SK-N-SH (cell line): ENCODE measurements at places on chromosomes 7 and 10. TPM values are rescaled to one million over a fixed set of nuclear protein-coding genes. Genes with fewer than 3 reads are reported as not detected.

Gene GPR146
- 1.4 and 2.0 TPM in 2 replicates for polyA plus RNA-seq

- H3K4me3 ChIP-seq: no peak overlapping the region
- H3K27ac ChIP-seq: no peak overlapping the region
- no peaks in the 10 kb centered on the region; the same call in 1 of the 2 replicates for H3K4me1 ChIP-seq
- H3K27me3 ChIP-seq: peaks cover 41% of the 10 kb centered on the region
- DNase-seq: no peak
These were observed 8.7 kb upstream of the UTF1 start for GRCh38 chr10:133221331-133221730.

Gene TDRD1
- not detected in 2 replicates for polyA plus RNA-seq

DNA sequence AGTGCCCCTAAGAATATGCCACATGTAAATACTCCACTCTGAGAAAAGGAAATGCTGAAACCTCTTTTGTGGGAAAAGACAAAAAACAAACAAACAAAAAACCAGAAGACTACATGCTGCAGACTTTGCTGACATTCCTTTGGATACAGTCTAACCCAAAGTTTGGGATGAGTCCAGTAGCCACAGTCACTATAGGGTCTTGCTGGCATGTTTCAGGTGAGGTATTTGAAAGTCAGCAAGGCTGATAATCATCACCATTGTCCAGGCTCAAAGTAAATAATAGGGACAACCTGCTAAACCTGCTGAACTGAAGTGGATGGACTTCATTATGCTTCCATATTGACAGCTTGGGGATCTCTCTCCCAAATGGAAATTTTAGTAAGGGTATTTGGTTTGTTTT lies 1087.0 kb upstream of the LRRTM3 start:
- no peaks in the 10 kb centered on the region for H3K4me1 ChIP-seq
- H3K36me3 ChIP-seq: no peaks in the 10 kb centered on the region
- no peak for DNase-seq
- H3K27ac ChIP-seq: no peak overlapping the region
- H3K4me3 ChIP-seq: no peak overlapping the region

GRCh38 chr7:47433564-47433895 lies 148.4 kb downstream of the TNS3 start:
- H3K4me1 ChIP-seq: peaks cover 18% of the 10 kb centered on the region
- H3K27ac ChIP-seq: no peak overlapping the region
- no peaks in the 10 kb centered on the region for H3K27me3 ChIP-seq
- no peak overlapping the region for H3K4me3 ChIP-seq

Gene UNC5B
- polyA plus RNA-seq: 12.2 and 13.8 TPM in 2 replicates

DNA sequence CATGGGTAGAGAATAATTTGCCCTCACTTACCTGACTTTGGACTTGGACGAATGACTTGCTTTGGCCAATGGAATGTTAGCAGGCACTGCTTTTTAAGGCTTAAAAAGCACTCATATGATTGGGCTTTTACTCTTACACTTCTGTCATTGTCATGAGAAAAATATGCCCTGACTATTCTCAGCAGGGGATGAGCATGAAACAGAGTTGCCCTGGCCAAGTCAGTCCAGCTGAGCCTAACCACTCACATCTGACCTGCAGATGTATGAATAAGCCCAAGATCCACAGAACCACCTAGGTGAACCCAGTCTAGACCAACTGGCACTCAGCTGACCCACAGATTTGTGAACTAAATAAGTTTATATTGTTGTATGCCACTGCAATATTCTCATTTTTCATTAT lies 573.5 kb downstream of the TNS3 start:
- no peak for DNase-seq
- H3K4me1 ChIP-seq: no peaks in the 10 kb centered on the region
- no peaks in the 10 kb centered on the region for H3K27me3 ChIP-seq

GRCh38 chr10:95814011-95814727 lies 58.2 kb downstream of the ENTPD1 start:
- no peaks in the 10 kb centered on the region for H3K27me3 ChIP-seq
- no peak for DNase-seq
- H3K27ac ChIP-seq: peak overlapping the region; percentile 23; the same call in 1 of the 2 replicates
- no peaks in the 10 kb centered on the region for H3K4me1 ChIP-seq

Gene SCART1
- 2.1 and 3.4 TPM in 2 replicates for polyA plus RNA-seq

Gene MRPS33
- 88.8 and 95.5 TPM in 2 replicates for polyA plus RNA-seq

GRCh38 chr7:149197675-149198074 lies 2.3 kb downstream of the ZNF282 start:
- H3K27me3 ChIP-seq: no peaks in the 10 kb centered on the region
- H3K27ac ChIP-seq: no peak overlapping the region
- no peak overlapping the region for H3K4me3 ChIP-seq
- no peak for DNase-seq
- peaks cover 30% of the 10 kb centered on the region for H3K36me3 ChIP-seq

Gene PTPRZ1
- not detected in 2 replicates for polyA plus RNA-seq

GRCh38 chr7:153682628-153683027 lies 369.6 kb upstream of the DPP6 start:
- H3K27ac ChIP-seq: no peak overlapping the region
- no peak overlapping the region for H3K4me3 ChIP-seq
- no peaks in the 10 kb centered on the region for H3K27me3 ChIP-seq
- DNase-seq: no peak
- no peaks in the 10 kb centered on the region for H3K36me3 ChIP-seq

DNA sequence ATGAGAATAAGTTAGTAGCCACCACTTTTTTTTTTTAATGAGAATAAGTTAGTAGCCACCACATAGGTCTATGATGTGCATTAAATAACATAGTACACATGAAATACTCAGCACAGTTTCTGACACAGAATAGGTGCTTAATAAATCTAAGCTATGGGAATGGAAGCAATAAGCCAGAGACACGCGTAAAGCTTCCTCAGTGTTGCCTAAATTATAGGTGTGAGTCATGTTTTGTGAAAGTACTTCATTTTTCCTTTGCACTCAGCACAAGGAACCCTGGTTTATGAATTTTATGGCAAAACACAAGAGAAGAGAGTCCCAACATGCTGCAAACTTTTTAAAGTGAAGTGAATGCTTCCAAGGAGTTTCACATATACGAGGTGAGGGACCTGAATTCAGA lies 267.4 kb downstream of the RNLS start:
- H3K4me1 ChIP-seq: no peaks in the 10 kb centered on the region; the same call in 1 of the 2 replicates
- no peak overlapping the region for H3K27ac ChIP-seq
- no peaks in the 10 kb centered on the region for H3K27me3 ChIP-seq
- DNase-seq: no peak
- H3K36me3 ChIP-seq: no peaks in the 10 kb centered on the region
- no peak overlapping the region for H3K4me3 ChIP-seq

Gene NPSR1
- polyA plus RNA-seq: not detected in 2 replicates

- no peak overlapping the region for H3K4me3 ChIP-seq
- no peaks in the 10 kb centered on the region for H3K36me3 ChIP-seq
- no peak overlapping the region for H3K27ac ChIP-seq
- H3K27me3 ChIP-seq: no peaks in the 10 kb centered on the region
These were observed 275.9 kb downstream of the SKAP2 start for GRCh38 chr7:26588511-26588910.

GRCh38 chr7:24972991-24973390 lies 7.0 kb downstream of the OSBPL3 start:
- H3K27me3 ChIP-seq: no peaks in the 10 kb centered on the region
- peak overlapping the region; percentile 98; the same call in 1 of the 2 replicates for H3K27ac ChIP-seq
- DNase-seq: no peak
- H3K4me3 ChIP-seq: no peak overlapping the region
- H3K4me1 ChIP-seq: peaks cover 39% of the 10 kb centered on the region

DNA sequence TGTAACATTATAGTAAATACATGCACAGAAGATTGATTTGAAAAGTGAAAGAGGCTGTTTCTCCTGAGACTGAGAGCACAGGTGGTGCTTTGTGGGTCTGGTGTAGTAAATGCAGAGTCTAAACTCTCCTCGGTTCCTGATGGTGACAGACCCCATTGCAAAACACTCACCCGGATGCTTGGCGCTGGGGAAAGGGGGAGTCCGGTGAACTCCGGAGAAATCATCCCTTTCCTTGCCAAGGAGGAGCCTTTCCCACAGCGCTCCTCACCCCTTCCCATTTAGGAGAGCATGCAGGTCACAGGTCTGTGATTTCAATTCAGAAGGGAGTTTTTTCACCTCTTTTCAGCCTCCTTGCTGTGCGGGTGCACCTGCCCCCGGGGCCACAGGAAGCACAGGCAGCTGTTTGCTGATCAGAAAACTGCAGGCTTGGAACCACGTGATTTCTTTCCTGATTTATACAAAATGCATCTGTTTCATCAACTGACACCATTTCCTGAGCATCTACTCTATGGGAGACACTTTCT lies 75.6 kb upstream of the LYZL2 start:
- peaks cover 6% of the 10 kb centered on the region; the same call in 1 of the 2 replicates for H3K4me1 ChIP-seq
- H3K36me3 ChIP-seq: no peaks in the 10 kb centered on the region
- H3K27me3 ChIP-seq: no peaks in the 10 kb centered on the region
- H3K27ac ChIP-seq: no peak overlapping the region
- no peak overlapping the region for H3K4me3 ChIP-seq

DNA sequence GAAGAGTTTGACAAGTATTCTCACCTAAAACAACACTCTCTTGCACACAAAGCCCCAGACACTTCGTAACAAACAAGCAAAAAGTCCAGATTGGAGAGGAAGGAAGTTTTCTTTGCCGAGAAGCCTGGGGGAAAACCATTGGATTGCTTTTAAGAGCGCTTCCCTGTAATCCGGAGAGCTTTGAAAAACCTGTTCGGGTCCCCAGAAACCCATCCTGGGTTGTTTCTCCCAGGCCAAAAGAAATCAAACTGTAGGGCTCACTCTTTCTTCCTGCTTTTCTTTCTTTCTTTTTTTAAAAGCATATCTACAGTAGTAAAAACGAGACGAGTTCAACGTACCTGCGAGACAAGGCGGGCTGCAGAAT lies 655 bp downstream of the SP8 start:
- no peaks in the 10 kb centered on the region for H3K4me1 ChIP-seq
- H3K4me3 ChIP-seq: no peak overlapping the region
- DNase-seq: peak; percentile 38
- H3K27ac ChIP-seq: no peak overlapping the region
- H3K36me3 ChIP-seq: no peaks in the 10 kb centered on the region

Gene AGMO
- polyA plus RNA-seq: 0.05 and 0.10 TPM in 2 replicates
